A549 treated with RU486 at 1 μM for 4 hours (cell line): ENCODE measurements at places on chromosomes 1 and 21. TPM values are rescaled to one million over a fixed set of nuclear protein-coding genes. Genes with fewer than 3 reads are reported as not detected.

The FAM72C gene
- 2.8 to 7.1 TPM (median 5.3 TPM) in 5 replicates for total RNA-seq

The BRDT gene
- total RNA-seq, result not detected in 5 replicates

The CDA gene
- 28.9 to 42.4 TPM (median 35.2 TPM) in 5 replicates for total RNA-seq

The RAP1A gene
- 21.1 to 31.2 TPM (median 25.9 TPM) in 5 replicates for total RNA-seq

The IQCC gene
- total RNA-seq, result 1.8 to 2.7 TPM (median 2.1 TPM) in 5 replicates

The UBL4B gene
- total RNA-seq, result not detected in 5 replicates

The FCAMR gene
- not detected in 5 replicates for total RNA-seq

The PLEKHN1 gene
- total RNA-seq, result 3.7 to 7.6 TPM (median 5.5 TPM) in 5 replicates

The MAST2 gene
- total RNA-seq, result 16.8 to 22.4 TPM (median 19.8 TPM) in 5 replicates

The SLC19A2 gene
- 4.1 to 8.6 TPM (median 8.0 TPM) in 5 replicates for total RNA-seq

The NPHS2 gene
- total RNA-seq, result not detected in 5 replicates

The GJC2 gene
- total RNA-seq, result 0.21 to 0.48 TPM (median 0.39 TPM) in 5 replicates

The IFNLR1 gene
- 0.78 to 1.5 TPM (median 1.0 TPM) in 5 replicates for total RNA-seq

The C1orf116 gene
- total RNA-seq, result 3.1 to 4.5 TPM (median 3.7 TPM) in 5 replicates

The S100A9 gene
- 0.38 to 2.0 TPM (median 1.1 TPM) in 5 replicates for total RNA-seq

The GNG4 gene
- total RNA-seq, result 11.2 to 18.8 TPM (median 14.9 TPM) in 5 replicates

The CASZ1 gene
- total RNA-seq, result 1.1 to 1.9 TPM (median 1.7 TPM) in 5 replicates

The C1QC gene
- total RNA-seq, result not detected in 5 replicates

The FCRL1 gene
- not detected in 5 replicates for total RNA-seq

The KCNK1 gene
- 14.1 to 19.8 TPM (median 17.8 TPM) in 5 replicates for total RNA-seq

The NTMT2 gene
- not detected in 5 replicates for total RNA-seq

The MRPS14 gene
- total RNA-seq, result 16.0 to 27.2 TPM (median 24.7 TPM) in 5 replicates

The NCAM2 gene
- total RNA-seq, result not detected in 5 replicates

The EVA1C gene
- 36.8 to 61.2 TPM (median 41.7 TPM) in 5 replicates for total RNA-seq

The UBE2U gene
- not detected in 5 replicates for total RNA-seq

The TTC24 gene
- total RNA-seq, result not detected in 5 replicates

The SPRR2G gene
- total RNA-seq, result not detected in 5 replicates

The PER3 gene
- 0.57 to 1.2 TPM (median 0.67 TPM) in 5 replicates for total RNA-seq

The PTGFR gene
- not detected in 5 replicates for total RNA-seq
